WTC11 (cell line): ENCODE measurements at places on chromosomes 12 and 14.

GRCh38 chr12:109663795-109664194, 49.8 kb upstream of the FAM222A start:
- H3K36me3 ChIP-seq, result no peaks in the 10 kb centered on the region
- no peak overlapping the region for H3K27ac ChIP-seq
- no peak for DNase-seq
- peaks cover 3% of the 10 kb centered on the region; the same call in 1 of the 2 replicates for H3K27me3 ChIP-seq
- H3K4me3 ChIP-seq, result no peak overlapping the region

GRCh38 chr14:51228890-51229289, 11.2 kb upstream of the TMX1 start:
- H3K4me3 ChIP-seq, result no peak overlapping the region
- no peak overlapping the region for H3K27ac ChIP-seq
- H3K36me3 ChIP-seq, result peaks cover 1% of the 10 kb centered on the region
- DNase-seq, result no peak

- DNase-seq, result no peak
- peak overlapping the region; percentile 89; the same call in 1 of the 2 replicates for H3K27ac ChIP-seq
- no peaks in the 10 kb centered on the region for H3K36me3 ChIP-seq
- H3K4me1 ChIP-seq, result peaks cover 2% of the 10 kb centered on the region
- H3K4me3 ChIP-seq, result no peak overlapping the region
- no peaks in the 10 kb centered on the region for H3K27me3 ChIP-seq
These were observed 125.9 kb upstream of the GARIN6 start for GRCh38 chr12:99521664-99522063.

GRCh38 chr12:109255377-109255776, 53.7 kb downstream of the FOXN4 start:
- H3K4me1 ChIP-seq, result no peaks in the 10 kb centered on the region; the same call in 1 of the 2 replicates
- peaks cover 30% of the 10 kb centered on the region for H3K36me3 ChIP-seq
- peak; percentile 46 for DNase-seq
- H3K4me3 ChIP-seq, result no peak overlapping the region

- H3K4me3 ChIP-seq, result peak overlapping the region; percentile 40
- peaks cover 5% of the 10 kb centered on the region for H3K36me3 ChIP-seq
- H3K27me3 ChIP-seq, result peaks cover 100% of the 10 kb centered on the region
- no peak overlapping the region for H3K27ac ChIP-seq
- H3K4me1 ChIP-seq, result peaks cover 42% of the 10 kb centered on the region
These were observed 33.9 kb upstream of the TBX5 start for GRCh38 chr12:114439817-114440216.

DNA sequence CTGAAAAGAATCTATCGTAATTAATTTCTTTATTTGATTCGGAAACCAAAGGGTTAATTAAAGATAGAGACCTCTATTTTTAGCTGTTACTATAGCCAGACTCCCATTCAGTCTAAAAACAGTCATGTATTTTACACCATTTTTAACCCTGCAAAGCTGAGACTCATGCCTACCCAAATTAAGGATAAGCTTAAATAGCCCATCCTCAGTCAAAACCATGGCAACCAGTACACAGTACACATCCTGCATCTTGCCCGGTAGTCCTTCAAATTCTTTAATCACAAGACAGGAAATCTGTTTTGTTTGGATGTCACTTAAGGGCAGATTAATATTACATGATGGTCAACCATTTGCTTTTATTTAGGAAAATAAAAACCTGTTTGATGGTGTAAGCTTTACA, 25.5 kb upstream of the KCNK10 start:
- DNase-seq, result no peak
- H3K27me3 ChIP-seq, result no peaks in the 10 kb centered on the region
- H3K4me3 ChIP-seq, result no peak overlapping the region
- H3K4me1 ChIP-seq, result peaks cover 10% of the 10 kb centered on the region

- no peak overlapping the region for H3K4me3 ChIP-seq
- no peak overlapping the region for H3K27ac ChIP-seq
- H3K36me3 ChIP-seq, result no peaks in the 10 kb centered on the region
These were observed 186.6 kb upstream of the OR4E1 start for GRCh38 chr14:21860172-21860571.
